ENCODE measurements at places on chromosomes 2 and 18.

GRCh38 chr2:159902722-159903121 is 104.7 kb upstream of the CD302 start:
- no peak for DNase-seq

DNA sequence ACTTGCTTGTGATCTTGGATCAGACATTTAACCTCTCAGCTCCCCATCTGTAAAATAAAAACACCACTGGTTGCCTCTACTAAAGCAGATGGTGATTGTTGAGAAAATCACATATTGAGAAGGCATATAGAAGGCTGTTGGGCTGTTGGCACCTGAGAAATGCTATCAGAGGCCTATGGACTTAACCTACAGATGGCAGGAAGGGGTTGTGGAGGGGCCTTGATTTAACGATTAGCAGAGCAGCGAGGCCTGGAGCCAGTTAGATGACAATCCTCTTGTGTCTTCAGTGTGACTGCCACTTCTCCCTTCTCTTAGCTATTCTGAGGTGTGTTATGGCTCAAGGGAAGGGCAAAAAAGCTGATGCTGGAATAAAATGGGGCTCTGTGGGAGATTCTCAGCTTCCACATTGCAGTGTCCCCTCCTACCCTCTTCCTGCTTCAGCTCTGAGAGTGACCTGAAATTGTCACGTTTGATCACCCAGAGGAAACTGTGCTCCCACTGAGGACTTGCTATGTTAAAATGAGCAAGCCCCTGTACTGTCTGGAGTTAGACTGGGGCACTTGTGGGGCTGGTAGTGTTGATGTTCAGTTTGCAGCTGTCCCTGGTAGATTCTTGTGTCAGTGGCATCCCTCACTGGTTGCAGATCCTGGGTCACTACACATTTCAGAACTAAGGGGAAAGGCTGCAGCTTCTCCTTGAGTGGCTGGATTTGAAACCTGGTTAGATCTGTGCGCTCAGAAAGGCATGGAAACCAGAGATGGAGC is 31.5 kb downstream of the CXCR4 start:
- DNase-seq: no peak

- no peak for DNase-seq
These were observed 242.6 kb upstream of the RAB12 start for GRCh38 chr18:8366656-8367055.

DNA sequence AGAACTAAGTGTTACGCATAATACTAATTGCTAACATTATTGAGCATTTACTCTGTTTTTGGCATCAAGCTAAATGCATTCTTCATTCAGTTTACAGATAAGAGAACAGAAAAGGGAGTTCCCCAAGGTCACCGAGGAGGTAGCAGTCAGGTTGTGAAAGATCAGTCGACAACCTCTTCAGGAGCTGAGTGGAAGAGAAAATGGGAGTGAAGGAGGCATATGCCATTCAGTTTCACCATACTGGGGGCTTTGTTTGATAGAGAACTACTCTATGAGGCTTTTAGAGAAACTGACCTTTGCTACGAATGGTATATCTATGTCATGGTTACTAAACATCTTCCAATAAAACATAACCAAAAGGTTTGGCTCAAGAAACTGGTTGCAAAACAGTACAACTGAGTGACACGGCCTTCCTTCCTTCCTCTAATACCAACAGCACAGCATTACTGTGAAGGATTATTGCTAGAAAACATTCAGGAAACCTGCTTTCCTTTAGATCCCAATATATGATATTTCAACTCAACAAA is 112.1 kb downstream of the RBMS1 start:
- no peak for DNase-seq

GRCh38 chr18:22691946-22692710 is 241.0 kb upstream of the RBBP8 start:
- no peak for DNase-seq
